ENCODE measurements at places on chromosomes 5 and 9. TPM values are rescaled to one million over a fixed set of nuclear protein-coding genes. Genes with fewer than 3 reads are reported as not detected.

The MAP1B gene
- 58.9 TPM for total RNA-seq

The PCDHA3 gene
- total RNA-seq: not detected

The UAP1L1 gene
- total RNA-seq: 5.7 TPM

The IL13 gene
- total RNA-seq: not detected

The FCN2 gene
- total RNA-seq: not detected

The PTPRD gene
- 65.2 TPM for total RNA-seq

The ENTREP1 gene
- total RNA-seq: not detected

The MSX2 gene
- 3.7 TPM for total RNA-seq

The ZER1 gene
- 20.2 TPM for total RNA-seq

The SLC45A2 gene
- total RNA-seq: not detected

The PCDHGC5 gene
- 1.1 TPM for total RNA-seq

The OTP gene
- total RNA-seq: 0.24 TPM

The OR1J2 gene
- total RNA-seq: not detected

The PAEP gene
- total RNA-seq: not detected

The SREK1IP1 gene
- total RNA-seq: 11.3 TPM

The LMX1B gene
- not detected for total RNA-seq

The FOXD4L3 gene
- not detected for total RNA-seq

The PCDHGB6 gene
- total RNA-seq: 5.7 TPM

The SGTB gene
- total RNA-seq: 9.3 TPM

The PDLIM4 gene
- total RNA-seq: 141 TPM

The CCDC107 gene
- total RNA-seq: 9.1 TPM

The KIF12 gene
- under 0.01 TPM for total RNA-seq

The MEF2C gene
- total RNA-seq: 4.5 TPM

The PCDHA2 gene
- total RNA-seq: not detected

The ANKRD55 gene
- 0.40 TPM for total RNA-seq

The SLC1A1 gene
- total RNA-seq: 0.96 TPM

The SLC25A2 gene
- total RNA-seq: not detected

The UGT3A2 gene
- not detected for total RNA-seq

The RECK gene
- 8.9 TPM for total RNA-seq

The PCDHB4 gene
- total RNA-seq: under 0.01 TPM

The FYB1 gene
- under 0.01 TPM for total RNA-seq
